ENCODE measurements at places on chromosomes 6 and 20.

GRCh38 chr20:2311329-2311728, 15.5 kb downstream of the TGM3 start:
- no peak for DNase-seq

DNA sequence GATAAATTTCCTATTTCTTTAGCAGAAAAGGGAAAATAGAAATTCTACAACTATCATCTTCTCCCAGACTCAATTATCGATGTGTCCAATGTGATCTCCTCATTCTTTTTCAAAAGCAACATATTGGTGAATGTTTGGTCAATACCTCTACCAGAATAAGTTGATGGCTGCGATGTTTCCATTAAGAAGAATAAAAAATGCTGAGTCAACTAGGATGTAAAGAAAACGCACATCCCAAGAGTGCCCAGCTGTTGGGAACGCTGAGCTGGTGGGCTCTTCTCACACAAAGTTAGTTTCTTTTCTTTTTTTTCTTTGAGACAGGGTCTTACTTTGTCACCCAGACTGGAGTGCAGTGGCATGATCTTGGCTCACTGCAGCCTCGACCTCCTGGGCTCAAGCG, 39.8 kb downstream of the RAMACL start:
- DNase-seq: no peak

GRCh38 chr6:4402477-4402976, 267.2 kb upstream of the ECI2 start:
- no peak for DNase-seq

GRCh38 chr6:5663259-5663658, 343.5 kb downstream of the NRN1 start:
- no peak for DNase-seq

DNA sequence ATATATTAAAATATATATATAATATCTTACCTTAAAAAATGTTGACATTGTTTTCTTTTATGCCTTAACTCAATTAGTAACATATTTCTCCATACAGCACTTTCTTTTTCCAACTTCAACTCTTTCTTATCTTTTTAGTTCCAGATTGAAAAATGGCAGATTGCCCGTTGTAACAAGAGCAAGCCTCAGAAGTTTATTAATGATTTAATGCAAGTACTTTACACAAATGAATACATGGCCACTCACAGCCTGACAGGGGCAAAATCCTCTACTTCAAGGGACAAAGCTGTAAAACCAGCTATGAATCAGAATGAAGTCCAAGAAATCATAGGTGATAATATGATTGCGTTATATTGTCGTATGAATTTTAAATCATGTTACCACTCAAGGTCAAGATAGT, 29.4 kb upstream of the KIAA1586 start:
- no peak for DNase-seq

- no peak for DNase-seq
These were observed 459.2 kb upstream of the RUNX2 start for GRCh38 chr6:44868910-44869309.

Measured in CD4-positive, alpha-beta T cell treated with Interleukin-17A for 4 hours (primary cell).